WTC11 (cell line): ENCODE measurements at places on chromosomes 5 and 9. TPM values are rescaled to one million over a fixed set of nuclear protein-coding genes. Genes with fewer than 3 reads are reported as not detected.
A peak's percentile ranks its signal among the peaks of the same experiment; 100 is the strongest.

GRCh38 chr5:53480416-53481158 is at the start of gene FST:
Gene FST, plus strand, starts transcription at chr5:53480629. Its CDS starts 163 bp downstream, at chr5:53480792.
- H3K27me3 ChIP-seq = peaks cover 11% of the 10 kb centered on the region
- peaks cover 19% of the 10 kb centered on the region for H3K36me3 ChIP-seq
- peak within 1 kb of the TSS; percentile 88 for H3K27ac ChIP-seq
- H3K4me3 ChIP-seq = peak within 1 kb of the TSS; percentile 96
- DNase-seq = peak; percentile 52

DNA sequence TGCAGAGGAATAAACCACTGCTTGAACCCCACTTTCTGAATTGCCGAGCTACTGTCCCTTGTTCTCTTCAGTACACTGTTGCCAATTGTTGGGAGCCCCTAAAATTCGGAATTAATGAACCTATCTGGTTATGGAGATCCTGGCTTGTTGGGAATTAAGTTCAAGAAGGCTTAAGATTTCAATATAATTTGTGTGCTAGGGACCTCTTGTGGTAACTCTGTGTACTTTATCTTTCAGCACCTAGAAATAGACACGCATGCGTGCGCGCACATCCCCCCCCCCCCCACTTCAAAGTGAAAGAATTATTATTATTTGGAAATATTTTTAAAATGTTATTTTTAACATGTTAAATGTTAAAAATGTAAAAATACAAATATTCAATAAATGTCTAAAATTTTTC is 53.3 kb upstream of the FAM169A start:
- H3K4me3 ChIP-seq = no peak overlapping the region
- no peaks in the 10 kb centered on the region for H3K27me3 ChIP-seq
- no peak overlapping the region for H3K27ac ChIP-seq
- no peaks in the 10 kb centered on the region for H3K36me3 ChIP-seq
- no peak for DNase-seq
- no peaks in the 10 kb centered on the region for H3K4me1 ChIP-seq

DNA sequence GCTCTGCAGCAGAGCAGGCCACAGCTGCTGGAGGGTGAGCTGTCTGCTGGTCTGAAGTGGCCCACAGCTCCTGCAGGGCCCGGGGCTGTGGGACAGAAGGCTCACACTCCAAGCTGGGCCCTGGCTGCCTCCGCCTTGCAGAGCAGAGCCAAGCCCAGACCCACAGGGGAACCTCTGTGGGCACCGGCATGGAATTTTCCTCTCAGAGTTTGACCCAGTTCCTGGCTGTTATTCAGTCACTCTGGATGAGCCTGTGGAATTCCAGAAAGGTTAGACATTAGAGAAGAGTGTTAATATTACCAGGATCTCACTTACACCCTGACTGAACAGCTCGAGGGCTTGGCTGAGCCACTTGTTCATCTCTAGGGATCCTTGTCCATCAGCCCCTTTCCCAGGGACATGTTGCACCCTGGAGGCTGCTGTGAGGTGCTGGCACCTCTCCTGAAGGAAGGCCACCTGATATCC is 17.5 kb downstream of the IL9 start:
- H3K27ac ChIP-seq = no peak overlapping the region
- H3K4me1 ChIP-seq = peaks cover 19% of the 10 kb centered on the region
- no peak overlapping the region for H3K4me3 ChIP-seq
- no peaks in the 10 kb centered on the region for H3K27me3 ChIP-seq
- DNase-seq = no peak

DNA sequence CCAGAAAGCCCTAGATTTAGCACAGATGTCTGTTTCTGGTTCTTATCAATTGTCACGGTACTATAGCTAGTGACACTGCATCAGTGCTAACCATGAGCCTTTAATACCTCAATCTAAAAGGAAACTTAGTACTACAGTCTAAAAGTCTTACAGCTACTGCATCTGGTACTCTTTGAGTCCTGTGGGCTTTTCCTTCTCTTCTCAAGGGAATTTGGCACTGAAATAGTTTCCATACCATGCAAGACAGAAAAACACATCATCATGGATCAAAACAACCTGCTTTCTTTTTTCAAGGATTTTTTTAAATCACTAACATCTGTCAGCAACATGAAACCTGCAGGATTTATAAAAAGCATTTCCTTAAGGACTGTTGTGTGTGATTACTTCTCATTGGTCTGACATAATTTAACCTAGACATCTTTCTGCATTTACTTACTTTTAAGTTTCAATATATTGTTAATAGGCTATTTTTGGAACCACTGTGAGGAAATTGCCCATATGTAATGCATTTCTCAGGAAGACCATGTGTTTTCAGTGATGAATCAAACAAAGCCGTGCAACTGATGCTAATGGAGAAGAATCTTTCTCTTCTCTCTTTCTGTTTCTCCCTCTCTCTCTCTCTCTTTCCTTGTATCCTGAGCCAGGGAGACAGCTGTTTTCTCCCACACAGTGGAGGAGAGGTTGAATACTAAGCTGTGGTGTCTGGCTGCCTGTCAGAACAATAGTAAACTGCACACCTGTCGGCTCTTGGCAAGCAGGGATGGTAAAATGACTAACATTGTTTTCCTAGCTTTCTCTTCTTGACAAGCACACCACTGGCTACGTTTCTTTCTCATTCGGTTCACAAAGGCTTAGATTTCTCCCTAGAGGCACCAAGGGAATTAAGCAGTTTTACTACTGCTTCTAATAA is 273.4 kb downstream of the CSNK1G3 start:
- no peak overlapping the region for H3K4me3 ChIP-seq
- DNase-seq = no peak
- peaks cover 20% of the 10 kb centered on the region for H3K36me3 ChIP-seq
- H3K27ac ChIP-seq = peak overlapping the region; percentile 89; the same call in 1 of the 2 replicates

GRCh38 chr9:20788526-20789451 is 104.7 kb downstream of the FOCAD start:
- no peaks in the 10 kb centered on the region for H3K27me3 ChIP-seq
- DNase-seq = no peak
- peaks cover 23% of the 10 kb centered on the region for H3K4me1 ChIP-seq
- no peak overlapping the region for H3K4me3 ChIP-seq

DNA sequence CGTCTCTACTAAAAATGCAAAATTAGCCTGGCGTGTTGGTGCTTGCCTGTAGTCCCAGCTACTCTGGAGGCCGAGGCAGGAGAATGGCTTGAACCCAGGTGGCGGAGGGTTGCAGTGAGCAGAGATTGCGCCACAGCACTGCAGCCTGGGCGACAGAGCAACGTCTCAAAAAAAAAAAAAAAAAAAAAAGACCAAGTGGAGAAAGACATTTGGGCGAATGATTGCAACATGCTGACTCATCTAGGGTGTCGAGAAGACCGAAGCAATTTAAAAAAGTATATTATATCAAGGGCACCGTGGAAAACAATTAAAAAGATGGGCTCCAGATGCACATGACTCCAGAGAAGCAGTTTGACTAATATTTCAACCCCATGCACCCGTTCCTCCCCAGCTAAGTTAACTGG is 9.2 kb downstream of the KLF4 start:
- peaks cover 2% of the 10 kb centered on the region; the same call in 1 of the 2 replicates for H3K36me3 ChIP-seq
- DNase-seq = no peak
- H3K27me3 ChIP-seq = no peaks in the 10 kb centered on the region
- H3K4me3 ChIP-seq = no peak overlapping the region
- no peak overlapping the region for H3K27ac ChIP-seq
- peaks cover 2% of the 10 kb centered on the region; the same call in 1 of the 2 replicates for H3K4me1 ChIP-seq

DNA sequence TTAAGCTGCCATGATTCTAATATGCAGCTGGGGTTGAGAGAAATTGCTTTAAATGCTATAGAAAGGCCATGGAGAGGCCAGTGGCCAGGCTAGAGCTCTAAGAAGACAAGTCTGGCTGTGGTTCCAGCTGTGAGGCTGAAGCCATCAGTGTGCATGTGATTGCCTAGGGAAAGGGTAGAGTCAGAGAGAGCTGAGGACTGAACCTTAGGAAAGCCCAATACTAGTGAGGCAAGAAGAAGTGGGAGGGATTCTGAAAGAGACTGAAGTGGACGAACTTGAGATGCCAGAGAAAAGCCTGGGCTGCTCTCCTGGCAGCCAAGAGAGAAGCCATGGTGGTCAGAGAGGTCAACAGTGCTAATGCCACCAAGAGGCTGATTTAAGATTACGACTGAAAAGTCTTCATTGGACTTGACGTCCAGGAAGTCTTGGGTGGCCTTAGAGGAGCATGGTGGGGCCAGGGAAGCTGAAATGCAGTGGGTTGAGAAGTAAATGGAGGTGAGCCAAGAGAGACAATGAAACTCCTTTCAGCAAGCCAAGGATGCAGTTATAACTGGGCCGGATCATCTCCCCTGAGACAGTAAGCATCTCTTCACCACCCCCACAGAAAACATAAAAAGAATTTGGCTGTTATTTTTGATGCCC is 133.2 kb downstream of the TMEM174 start:
- peaks cover 99% of the 10 kb centered on the region for H3K27me3 ChIP-seq
- DNase-seq = no peak
- peaks cover 40% of the 10 kb centered on the region for H3K4me1 ChIP-seq
- H3K27ac ChIP-seq = no peak overlapping the region
- H3K36me3 ChIP-seq = no peaks in the 10 kb centered on the region
- H3K4me3 ChIP-seq = no peak overlapping the region

The ESM1 gene
- not detected in 3 replicates for total RNA-seq

The KIF2A gene
- total RNA-seq = 68.0 to 77.8 TPM (median 72.6 TPM) in 3 replicates

The PCDHB2 gene
- total RNA-seq = 22.9 to 26.2 TPM (median 23.1 TPM) in 3 replicates

The LCN1 gene
- total RNA-seq = not detected in 3 replicates

The CDKN2B gene
- total RNA-seq = 0.13 to 0.73 TPM (median 0.46 TPM) in 3 replicates
